ENCODE measurements at places on chromosomes 3 and 15.

- DNase-seq: peak; percentile 62
These were observed 706 bp downstream of the DVL3 start for GRCh38 chr3:184155644-184156521.

DNA sequence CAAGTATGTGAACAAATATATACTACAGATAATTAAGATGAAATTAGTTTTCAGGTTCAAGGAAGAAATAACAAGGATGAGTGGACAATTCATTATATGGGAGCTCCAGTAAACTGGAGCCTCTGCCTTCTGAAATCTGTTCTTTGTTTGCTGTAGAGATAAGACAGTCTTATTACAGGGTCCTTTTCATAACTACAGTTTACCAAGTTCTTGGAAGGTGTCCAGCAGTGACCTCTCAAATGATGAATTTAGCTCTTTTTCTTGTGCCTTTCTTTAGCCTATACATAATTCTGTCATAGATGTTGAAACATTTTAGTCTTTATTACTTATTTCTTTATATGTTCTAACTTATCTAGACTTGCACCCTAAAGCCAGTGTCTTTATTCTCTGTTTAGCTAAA, 89.7 kb upstream of the GBE1 start:
- no peak for DNase-seq

DNA sequence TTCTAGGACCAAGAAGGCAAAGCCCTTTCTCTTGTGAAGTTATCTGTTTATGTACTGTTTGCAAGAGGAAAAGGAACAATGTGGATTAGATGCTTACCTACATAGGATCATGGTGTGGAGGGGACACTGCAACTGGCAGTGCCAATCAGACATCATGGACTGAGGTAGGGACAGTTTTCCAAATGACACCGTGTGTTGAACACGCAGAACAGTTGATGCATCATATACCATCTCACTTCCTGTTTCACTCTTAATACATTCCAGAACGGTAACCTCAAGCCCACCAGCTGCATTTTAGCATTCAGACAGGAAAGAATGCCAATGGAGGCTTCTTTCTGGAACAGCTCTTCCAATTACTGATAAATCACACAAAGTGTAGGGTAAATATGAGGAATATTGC, 397.7 kb upstream of the LMCD1 start:
- DNase-seq: no peak

- no peak for DNase-seq
These were observed 21.8 kb upstream of the ATP1B3 start for GRCh38 chr3:141854599-141854998.

GRCh38 chr3:62057339-62058047, 315.9 kb downstream of the FEZF2 start:
- DNase-seq: no peak
